Uterus (tissue), 4 donors: ENCODE measurements at places on chromosomes 7 and 10. TPM values are rescaled to one million over a fixed set of nuclear protein-coding genes. Genes with fewer than 3 reads are reported as not detected.

DNA sequence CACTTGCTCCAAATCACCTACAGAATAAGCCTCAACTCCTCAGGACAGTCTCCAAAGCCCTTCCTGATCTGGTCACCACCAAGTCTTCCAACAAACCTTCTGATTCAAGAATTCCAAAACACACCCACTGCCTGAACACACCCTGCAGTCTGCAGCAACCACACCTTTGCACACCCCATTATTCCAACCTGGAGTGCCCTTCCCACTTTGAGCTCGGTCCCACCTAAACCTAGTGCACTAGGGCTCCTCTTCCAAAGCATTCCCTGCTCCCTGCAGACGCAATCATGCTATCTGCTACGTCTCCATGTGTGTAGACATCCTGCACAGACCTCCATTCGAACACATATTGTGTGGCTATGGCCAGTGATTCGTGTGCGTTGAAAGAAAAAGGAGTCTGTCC, 289.3 kb downstream of the GRID1 start:
- H3K27me3 ChIP-seq, result no peaks in the 10 kb centered on the region
- no peak overlapping the region for H3K27ac ChIP-seq
- no peak for DNase-seq
- H3K4me3 ChIP-seq, result no peak overlapping the region
- H3K36me3 ChIP-seq, result no peaks in the 10 kb centered on the region

GRCh38 chr7:148987751-148988512, 40.4 kb downstream of the PDIA4 start:
- no peaks in the 10 kb centered on the region for H3K27me3 ChIP-seq
- peak overlapping the region; percentile 91 for H3K27ac ChIP-seq
- peak overlapping the region; percentile 64 for H3K4me3 ChIP-seq
- no peak for DNase-seq

The CALCR gene
- total RNA-seq, result not detected

DNA sequence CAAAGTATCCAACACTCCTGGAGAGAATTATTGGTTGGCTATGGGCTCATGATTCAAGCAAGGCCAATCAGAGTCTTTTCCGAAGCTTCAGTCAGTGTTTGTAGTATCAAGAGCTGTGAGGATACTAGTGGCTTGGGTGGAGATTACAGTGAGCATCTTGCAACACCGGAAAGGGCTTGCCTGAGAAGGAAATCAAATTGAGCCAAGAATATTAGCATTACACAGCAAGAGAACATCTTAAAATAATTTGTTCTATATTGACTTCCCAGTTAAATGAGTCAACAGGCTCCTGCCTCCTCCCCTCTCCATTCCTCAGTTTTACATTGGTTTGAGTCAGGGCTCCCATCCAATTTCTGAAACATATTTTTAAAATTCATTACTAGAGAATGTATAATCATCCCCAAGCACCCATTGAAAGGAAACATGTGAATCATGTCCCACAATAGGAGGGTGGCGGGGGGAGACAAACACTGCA, 127.4 kb downstream of the ELAPOR2 start:
- peak overlapping the region; percentile 48 for H3K27ac ChIP-seq
- no peak overlapping the region for H3K4me3 ChIP-seq
- H3K4me1 ChIP-seq, result no peaks in the 10 kb centered on the region
- no peaks in the 10 kb centered on the region for H3K27me3 ChIP-seq

DNA sequence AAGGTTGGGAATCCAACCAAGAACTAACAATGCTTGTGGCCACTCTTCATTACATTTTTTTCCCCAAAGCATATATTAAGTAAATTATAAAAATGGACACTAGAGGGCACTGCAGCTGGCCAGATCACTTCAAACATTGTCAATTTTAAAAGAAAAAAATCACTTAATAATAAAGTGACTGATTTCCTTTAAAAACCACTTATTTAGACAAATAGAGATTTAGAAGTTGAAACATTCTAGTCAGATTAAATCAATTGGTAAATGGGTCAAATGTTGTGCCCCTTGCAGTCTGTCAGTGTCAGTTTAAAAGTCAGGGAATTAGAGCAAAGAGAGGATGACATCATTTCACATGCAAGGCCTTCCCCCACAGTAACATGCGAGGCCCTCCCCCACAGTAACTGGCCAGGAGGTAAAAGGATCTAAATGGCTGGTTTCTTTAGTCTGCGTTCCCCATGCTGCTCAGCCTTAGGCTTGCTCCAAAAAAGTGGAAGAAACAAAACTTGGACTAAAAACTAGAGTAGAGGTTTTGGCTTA, 177.9 kb downstream of the SKAP2 start:
- no peaks in the 10 kb centered on the region for H3K4me1 ChIP-seq
- DNase-seq, result no peak
- no peak overlapping the region for H3K4me3 ChIP-seq
- H3K27me3 ChIP-seq, result peaks cover 18% of the 10 kb centered on the region
- no peak overlapping the region for H3K27ac ChIP-seq

DNA sequence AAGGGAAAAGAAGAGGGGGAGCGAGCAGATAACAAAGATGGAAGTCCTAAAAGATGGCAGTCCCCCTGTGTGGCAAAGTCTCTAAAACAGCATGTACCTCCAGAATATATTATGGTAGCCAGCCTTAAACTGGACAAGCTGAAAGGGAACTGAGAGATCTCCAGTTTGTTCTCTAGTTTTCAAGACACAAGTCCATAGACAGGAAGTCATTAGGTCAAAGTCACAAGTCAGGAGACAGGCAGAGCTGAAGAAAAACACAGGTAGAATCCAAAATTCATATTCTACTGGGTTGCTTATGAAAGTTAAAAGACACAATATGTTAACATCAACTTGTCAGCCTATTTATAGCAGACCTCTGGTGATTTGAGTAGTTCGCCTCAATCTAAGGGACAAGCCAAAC, 38.7 kb downstream of the FAM107B start:
- no peak overlapping the region for H3K4me3 ChIP-seq
- DNase-seq, result no peak
- H3K4me1 ChIP-seq, result peaks cover 4% of the 10 kb centered on the region
- no peaks in the 10 kb centered on the region for H3K27me3 ChIP-seq
- H3K27ac ChIP-seq, result peak overlapping the region; percentile 90

GRCh38 chr10:124265776-124266467, 152.8 kb downstream of the OAT start:
- H3K36me3 ChIP-seq, result no peaks in the 10 kb centered on the region
- DNase-seq, result no peak

The C10orf95 gene
- total RNA-seq, result not detected

The CFAP69 gene
- total RNA-seq, result 5.9 TPM

DNA sequence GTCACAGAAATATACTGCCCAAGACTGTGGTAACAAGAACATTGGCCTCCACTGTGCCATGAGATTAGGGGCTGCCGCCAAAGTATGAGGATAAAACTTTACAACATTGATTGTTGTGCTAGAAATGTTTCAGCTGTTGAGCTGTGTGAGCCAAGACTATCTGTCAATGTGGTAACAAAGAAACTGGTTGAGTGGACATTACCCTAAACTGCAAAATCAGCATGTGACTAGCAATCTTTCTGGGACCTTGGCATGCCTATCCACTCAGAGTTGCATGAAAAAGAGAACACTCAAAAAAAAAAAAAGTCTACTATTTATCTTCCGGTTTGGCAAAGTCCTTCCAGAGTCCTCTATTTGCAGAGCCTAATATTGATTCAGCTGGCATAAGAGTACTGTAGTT, 605.6 kb upstream of the CNTNAP2 start:
- DNase-seq, result no peak
- no peaks in the 10 kb centered on the region for H3K27me3 ChIP-seq
- no peak overlapping the region for H3K4me3 ChIP-seq

DNA sequence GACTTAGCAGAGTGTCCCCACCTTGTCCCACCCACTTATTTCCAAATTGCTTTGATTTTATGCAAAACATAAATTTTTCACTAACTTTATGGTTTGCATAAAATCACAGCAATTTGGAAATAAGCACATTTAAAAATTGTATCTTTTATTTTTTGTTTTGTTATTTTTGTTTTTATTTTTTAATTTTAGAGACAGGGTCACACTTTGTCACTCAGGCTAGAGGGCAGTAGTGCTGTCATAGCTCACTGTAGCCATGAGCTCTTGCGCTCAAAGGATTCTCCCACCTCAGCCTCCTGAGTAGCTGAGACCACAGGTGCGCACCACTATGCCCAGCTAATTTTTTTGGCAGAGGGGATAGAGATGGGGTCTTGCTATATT, 43.2 kb downstream of the APBB1IP start:
- H3K27ac ChIP-seq, result no peak overlapping the region
- no peaks in the 10 kb centered on the region for H3K27me3 ChIP-seq
- DNase-seq, result no peak
- H3K4me1 ChIP-seq, result no peaks in the 10 kb centered on the region

- no peak overlapping the region for H3K27ac ChIP-seq
- no peaks in the 10 kb centered on the region for H3K36me3 ChIP-seq
- no peaks in the 10 kb centered on the region for H3K27me3 ChIP-seq
- no peaks in the 10 kb centered on the region for H3K4me1 ChIP-seq
- H3K4me3 ChIP-seq, result no peak overlapping the region
- DNase-seq, result no peak
These were observed 396.3 kb upstream of the FZD8 start for GRCh38 chr10:36038316-36038955.

The AGMO gene
- 1.5 TPM for total RNA-seq

GRCh38 chr7:2710286-2710655, 22.3 kb downstream of the AMZ1 start:
- no peaks in the 10 kb centered on the region for H3K27me3 ChIP-seq
- no peak overlapping the region for H3K27ac ChIP-seq
- no peak for DNase-seq
- H3K36me3 ChIP-seq, result no peaks in the 10 kb centered on the region
- no peaks in the 10 kb centered on the region for H3K4me1 ChIP-seq

- no peak overlapping the region for H3K27ac ChIP-seq
- no peaks in the 10 kb centered on the region for H3K27me3 ChIP-seq
- H3K4me1 ChIP-seq, result no peaks in the 10 kb centered on the region
- no peak overlapping the region for H3K4me3 ChIP-seq
- no peaks in the 10 kb centered on the region for H3K36me3 ChIP-seq
These were observed 12.2 kb downstream of the CLRN3 start for GRCh38 chr10:127880557-127880956.

- H3K4me3 ChIP-seq, result no peak overlapping the region
- no peak for DNase-seq
- H3K27ac ChIP-seq, result no peak overlapping the region
- no peaks in the 10 kb centered on the region for H3K27me3 ChIP-seq
- H3K36me3 ChIP-seq, result no peaks in the 10 kb centered on the region
- H3K4me1 ChIP-seq, result no peaks in the 10 kb centered on the region
These were observed 21.9 kb upstream of the GATAD1 start for GRCh38 chr7:92425311-92425947.

The GIMAP7 gene
- 70.8 TPM for total RNA-seq

DNA sequence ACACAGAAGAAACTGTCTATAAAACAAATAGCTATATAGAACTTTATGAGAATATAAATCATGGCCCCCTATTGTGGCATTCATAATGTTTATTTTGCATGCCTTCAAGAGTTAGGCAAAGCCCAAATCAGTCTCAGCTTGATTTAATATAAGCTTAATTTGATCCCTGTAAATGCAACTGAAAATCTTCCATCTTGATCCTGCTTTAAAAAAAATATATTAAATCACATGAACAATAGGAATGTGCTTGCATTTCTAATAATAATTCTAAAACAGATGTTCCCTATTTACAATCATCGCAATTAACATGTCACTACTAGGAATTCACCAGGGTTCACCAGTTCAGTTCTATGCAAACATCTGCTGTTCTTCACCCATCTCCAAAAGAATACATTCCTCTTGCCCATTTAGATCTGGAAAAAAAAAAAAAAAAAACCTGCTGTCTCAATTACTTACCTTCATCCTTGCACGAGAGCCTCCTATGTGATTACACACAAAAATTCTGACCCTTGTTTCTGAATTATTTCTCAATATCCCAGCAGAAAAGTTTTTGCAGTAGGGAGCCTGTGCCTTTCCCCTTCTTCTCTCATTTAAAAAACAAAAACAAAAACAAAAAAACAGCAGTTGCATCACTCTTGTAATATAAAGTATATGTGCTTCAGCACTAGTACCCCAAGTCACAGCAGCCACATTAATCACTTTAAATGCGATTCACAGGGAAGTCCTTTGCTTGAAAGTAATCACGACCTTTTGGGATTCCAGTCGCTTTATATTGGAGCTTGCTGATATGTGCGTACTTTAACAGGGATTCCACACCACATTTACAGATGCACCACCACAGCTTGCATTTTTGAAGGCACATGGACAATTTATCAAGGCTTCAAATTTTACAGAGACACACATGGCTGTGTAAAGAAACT, 194.8 kb upstream of the KMT2E start:
- no peaks in the 10 kb centered on the region for H3K36me3 ChIP-seq
- no peaks in the 10 kb centered on the region for H3K27me3 ChIP-seq

DNA sequence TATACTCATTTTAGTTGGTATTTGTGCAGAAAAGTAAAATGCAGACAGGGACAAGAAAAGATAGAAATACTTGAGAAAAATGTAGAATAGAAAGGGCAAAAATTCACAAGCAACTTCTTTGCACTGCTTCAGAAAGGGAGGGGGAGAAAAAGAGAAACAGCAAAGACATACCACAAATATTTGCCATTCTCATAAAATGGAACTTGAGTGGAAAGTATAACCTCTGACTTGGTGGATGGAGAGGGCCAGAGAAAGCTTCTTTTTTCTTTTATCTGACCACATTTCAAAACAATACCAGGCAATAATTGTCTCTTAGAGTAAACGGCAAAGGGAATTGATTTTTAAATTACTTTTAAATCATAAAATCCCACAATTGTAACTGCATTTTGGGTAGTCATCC, 35.8 kb upstream of the TRUB1 start:
- no peak for DNase-seq
- no peaks in the 10 kb centered on the region for H3K27me3 ChIP-seq
- H3K27ac ChIP-seq, result no peak overlapping the region
- no peaks in the 10 kb centered on the region for H3K36me3 ChIP-seq
